ENCODE measurements at places on chromosomes 2 and 18.

- DNase-seq: no peak
These were observed 468.2 kb upstream of the POU3F3 start for GRCh38 chr2:104385743-104386142.

- DNase-seq: no peak
These were observed 2.4 kb downstream of the ZNF236 start for GRCh38 chr18:76824754-76825153.

DNA sequence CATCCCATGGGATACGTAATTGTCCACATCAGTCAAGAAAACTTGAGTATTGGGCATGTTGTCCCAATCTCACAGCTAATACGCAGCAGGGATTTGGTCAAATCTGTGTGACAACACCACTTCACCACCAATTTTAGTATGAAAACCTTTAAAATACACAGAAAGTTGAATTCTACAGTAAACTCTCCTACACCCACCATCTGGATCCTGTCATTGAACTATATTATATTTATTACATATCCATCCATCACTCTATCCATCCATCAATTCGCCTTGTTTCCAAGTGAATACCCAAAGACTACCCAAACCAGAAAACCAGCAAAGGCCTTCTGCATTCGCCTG is 846 bp upstream of the FKBP7 start:
- DNase-seq: no peak

- DNase-seq: no peak
These were observed 157.7 kb downstream of the TWIST2 start for GRCh38 chr2:239005586-239005985.

DNA sequence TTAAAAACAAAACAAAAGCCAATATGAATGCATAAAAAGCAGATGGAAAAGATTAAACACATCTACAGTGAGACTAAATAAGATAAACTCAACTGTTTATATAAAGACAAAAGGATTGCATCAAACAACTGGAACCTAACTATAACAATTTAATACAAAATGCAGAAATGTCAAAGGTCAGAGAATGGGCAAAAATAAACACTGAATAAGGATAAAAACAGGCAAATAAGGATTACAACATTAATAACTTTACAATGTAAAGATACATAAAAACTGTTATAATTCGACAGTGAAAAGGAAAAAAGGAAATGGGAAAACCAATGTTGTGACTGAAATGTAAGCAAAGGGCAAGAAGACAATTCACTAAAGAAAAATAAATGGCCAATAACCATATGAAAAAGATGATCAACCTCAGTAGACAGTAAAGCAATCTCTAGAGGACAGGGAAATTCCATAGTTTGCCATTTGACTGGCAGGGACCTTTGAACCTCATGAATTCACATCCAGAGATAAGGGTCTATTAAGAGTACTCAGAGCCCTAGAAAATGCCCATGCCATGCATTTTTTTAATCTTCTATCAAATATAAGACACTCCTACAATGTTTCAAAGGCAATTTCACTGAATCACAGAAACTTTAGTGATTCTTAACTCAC is 83.7 kb downstream of the TMEM131 start:
- no peak for DNase-seq

GRCh38 chr18:80109676-80110078 is 615 bp downstream of the ADNP2 start:
- DNase-seq: no peak

- DNase-seq: no peak
These were observed 96.5 kb downstream of the EPB41L5 start for GRCh38 chr2:120109186-120110061.

- no peak for DNase-seq
These were observed 398.2 kb upstream of the TRIB2 start for GRCh38 chr2:12318427-12319057.

DNA sequence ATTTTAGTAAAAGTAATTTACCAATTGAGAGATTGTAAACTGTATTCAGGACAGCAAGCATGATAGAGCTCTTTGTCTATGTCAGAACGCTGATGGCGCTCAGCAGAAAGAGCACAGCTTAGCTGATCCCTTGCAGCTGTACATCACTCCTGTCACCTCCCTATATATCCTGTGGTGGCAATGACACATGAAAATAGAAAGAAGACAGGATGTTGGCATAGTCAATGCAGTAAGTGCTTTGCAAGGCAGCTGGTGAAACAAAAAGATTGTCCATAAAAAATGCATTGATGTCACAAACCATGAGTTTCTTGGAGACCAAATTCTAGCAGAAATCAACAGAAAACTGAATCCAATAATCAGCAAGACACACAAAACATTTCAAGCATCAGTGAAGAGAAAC is 221.5 kb downstream of the RIT2 start:
- no peak for DNase-seq

GRCh38 chr2:162890690-162891311 is 52.2 kb upstream of the KCNH7 start:
- DNase-seq: no peak

DNA sequence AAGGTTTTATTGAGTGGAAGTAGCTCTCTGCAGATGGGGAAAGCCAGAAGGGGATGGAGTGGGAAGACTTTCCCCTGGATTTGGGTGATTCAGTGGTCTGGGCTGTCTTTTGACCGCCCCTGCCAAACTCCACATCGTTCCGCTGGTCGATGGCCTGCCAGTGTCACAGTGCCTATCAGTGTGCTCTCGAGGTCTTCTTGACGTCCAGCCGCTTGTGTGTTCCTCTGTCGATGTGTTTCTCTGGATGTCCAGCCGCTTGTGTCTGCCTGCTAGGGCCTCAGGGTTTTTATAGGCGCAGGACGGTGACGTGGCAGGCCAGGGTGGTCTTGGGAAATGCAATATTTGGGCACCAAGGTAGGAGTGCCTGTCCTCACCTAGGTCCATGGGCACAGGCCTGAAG is 1371.4 kb upstream of the PIK3C3 start:
- peak; percentile 0 for DNase-seq

DNA sequence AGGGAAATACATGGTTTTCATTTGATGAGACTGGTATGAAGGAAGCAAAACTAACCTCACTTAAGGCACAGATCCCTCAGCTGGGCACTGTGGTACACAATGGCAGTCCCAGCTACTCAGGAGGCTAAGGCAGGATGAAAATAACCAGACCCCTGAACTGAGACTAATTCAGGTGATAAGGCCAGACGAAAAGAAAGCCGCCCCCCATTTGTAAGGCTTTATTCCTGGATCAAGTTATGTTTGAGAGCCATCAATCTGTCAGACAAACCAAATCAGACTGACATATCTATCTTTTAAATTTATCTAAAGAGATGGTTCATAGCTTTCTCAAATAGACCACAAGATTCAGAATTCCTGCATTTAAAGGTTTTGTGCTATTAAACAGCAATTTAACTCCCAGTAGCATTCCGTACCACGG is 4.1 kb downstream of the SRSF7 start:
- no peak for DNase-seq

All from activated naive CD4-positive, alpha-beta T cell (primary cell).